Activated CD8-positive, alpha-beta T cell treated with anti-CD3 and anti-CD28 coated beads for 36 hours (primary cell): ENCODE measurements at places on chromosomes 2 and 18. TPM values are rescaled to one million over a fixed set of nuclear protein-coding genes. Genes with fewer than 3 reads are reported as not detected.

DNA sequence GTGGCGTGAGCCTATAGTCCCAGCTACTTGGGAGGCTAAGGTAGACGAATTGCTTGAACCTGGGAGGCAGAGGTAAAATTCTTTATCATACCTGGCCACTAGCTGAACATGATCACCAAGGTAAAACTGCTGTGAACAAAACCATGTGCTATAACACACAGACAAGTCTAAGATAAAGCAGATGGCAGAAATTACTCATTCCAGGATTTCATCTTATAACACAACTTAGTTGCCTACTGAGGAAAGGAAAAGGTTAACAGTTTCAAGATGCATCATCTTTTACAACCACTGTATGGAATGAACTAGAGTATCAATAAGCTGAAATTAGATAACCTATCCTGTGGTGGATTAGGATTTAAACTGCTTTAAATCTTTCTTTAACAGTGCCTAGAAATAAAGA lies 8.3 kb downstream of the ARL5A start:
- peaks cover 30% of the 10 kb centered on the region for H3K36me3 ChIP-seq
- H3K4me1 ChIP-seq, result peaks cover 53% of the 10 kb centered on the region
- no peak overlapping the region for H3K4me3 ChIP-seq
- no peak for DNase-seq
- H3K27ac ChIP-seq, result peak overlapping the region; percentile 70

GRCh38 chr2:179793902-179794301 lies 67.5 kb downstream of the ZNF385B start:
- H3K27ac ChIP-seq, result no peak overlapping the region
- peaks cover 2% of the 10 kb centered on the region for H3K27me3 ChIP-seq
- no peaks in the 10 kb centered on the region for H3K4me1 ChIP-seq
- H3K36me3 ChIP-seq, result no peaks in the 10 kb centered on the region
- no peak for DNase-seq
- no peak overlapping the region for H3K4me3 ChIP-seq

DNA sequence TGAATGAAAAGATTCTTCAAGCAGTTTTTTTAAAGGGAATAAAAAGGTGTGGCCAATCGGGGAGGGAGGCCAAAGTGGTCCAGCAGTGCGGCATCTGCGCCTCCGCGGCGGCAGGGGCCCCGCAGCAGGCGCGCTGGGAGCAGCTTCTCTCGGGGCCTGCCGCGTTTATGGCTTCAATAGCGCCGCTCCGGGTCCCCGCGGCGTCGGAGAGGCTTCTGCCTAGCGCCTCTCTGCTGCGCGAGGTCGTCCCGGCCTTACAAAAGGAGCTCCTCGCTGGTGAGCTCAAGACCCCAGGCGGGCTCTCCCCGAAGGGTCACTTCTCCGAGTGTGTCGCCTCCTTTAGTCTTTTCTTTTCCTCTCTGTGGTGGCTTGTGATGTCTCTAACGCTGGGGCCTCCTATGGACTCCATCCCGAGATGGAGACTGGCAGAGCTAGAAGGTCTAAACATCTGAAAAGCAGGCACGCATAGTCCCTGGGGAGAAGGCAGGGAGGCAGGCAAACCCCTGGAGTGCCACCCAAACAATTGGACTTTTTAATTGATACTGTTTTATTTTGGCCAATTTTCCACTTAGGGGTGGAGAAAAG lies 67.1 kb downstream of the SUMO1 start:
- peaks cover 34% of the 10 kb centered on the region for H3K4me1 ChIP-seq
- no peak overlapping the region for H3K4me3 ChIP-seq
- H3K36me3 ChIP-seq, result no peaks in the 10 kb centered on the region
- H3K27ac ChIP-seq, result no peak overlapping the region

GRCh38 chr2:18976168-18976961 lies 382.1 kb downstream of the OSR1 start:
- H3K4me3 ChIP-seq, result no peak overlapping the region
- H3K27me3 ChIP-seq, result no peaks in the 10 kb centered on the region
- no peak overlapping the region for H3K27ac ChIP-seq
- no peaks in the 10 kb centered on the region for H3K4me1 ChIP-seq

DNA sequence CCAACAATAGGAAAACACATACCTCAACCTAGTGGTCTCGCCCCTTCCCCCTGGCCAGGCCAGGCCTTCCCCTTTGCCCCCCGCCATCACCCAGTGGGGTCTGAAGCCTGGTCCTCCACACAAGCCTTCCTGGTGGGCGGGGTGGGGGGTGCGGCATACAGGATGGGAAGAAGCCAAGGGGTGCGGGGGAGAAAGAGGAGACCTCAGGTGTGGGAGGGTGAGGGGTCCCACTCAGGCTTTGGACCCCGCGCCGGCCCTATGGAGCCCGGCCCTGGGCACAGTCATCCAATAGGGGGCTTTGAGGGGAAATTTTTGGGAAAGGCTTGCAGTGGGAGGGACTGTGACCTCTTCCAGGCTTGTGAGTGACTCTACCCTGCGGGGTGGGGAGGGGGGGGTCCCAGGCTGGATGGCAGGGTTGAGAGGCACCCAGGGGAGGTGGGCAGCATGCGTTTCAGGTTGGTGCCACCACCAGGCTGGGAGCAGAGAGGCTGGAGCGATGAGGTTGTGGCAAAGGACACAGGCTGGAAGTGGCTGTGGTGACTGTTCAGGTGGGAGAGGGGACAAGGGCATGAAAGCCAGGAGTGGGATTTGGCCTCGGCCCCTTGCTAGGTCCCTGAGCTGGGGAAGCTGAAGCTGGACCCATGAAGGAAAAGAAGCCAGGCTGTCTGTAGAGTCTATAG lies 1.3 kb downstream of the SLC66A3 start:
- H3K4me3 ChIP-seq, result peak overlapping the region; percentile 75
- H3K27me3 ChIP-seq, result no peaks in the 10 kb centered on the region
- H3K36me3 ChIP-seq, result no peaks in the 10 kb centered on the region
- peaks cover 25% of the 10 kb centered on the region for H3K4me1 ChIP-seq
- no peak for DNase-seq
- no peak overlapping the region for H3K27ac ChIP-seq

ADD2 gene
- 26.3 TPM for total RNA-seq

TBC1D8 gene
- 3.2 TPM for total RNA-seq

LYPD6 gene
- total RNA-seq, result not detected

ATP5F1A gene
- total RNA-seq, result 489 TPM
